ENCODE measurements at places on chromosomes 2 and 18.
A peak's percentile ranks its signal among the peaks of the same experiment; 100 is the strongest.

DNA sequence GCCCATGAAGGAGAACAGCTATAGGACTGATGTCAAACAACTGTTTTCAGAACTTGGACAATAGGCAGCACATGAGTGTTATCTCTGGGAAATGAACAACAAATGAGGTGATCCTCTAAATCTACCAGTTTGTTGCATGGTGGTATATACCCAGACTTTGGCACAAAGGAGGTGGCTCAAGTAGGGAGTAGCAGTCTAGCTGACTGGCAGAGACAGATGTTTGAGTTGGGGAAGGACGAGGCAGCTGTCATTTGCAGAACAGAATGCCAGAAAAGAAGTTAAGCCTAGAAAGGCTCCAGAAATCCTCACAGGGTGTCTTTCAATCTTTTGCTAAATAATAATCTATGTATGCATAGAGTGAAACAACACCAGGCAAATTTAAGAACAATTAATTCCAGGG lies 47.4 kb downstream of the RPE start:
- no peak for DNase-seq

DNA sequence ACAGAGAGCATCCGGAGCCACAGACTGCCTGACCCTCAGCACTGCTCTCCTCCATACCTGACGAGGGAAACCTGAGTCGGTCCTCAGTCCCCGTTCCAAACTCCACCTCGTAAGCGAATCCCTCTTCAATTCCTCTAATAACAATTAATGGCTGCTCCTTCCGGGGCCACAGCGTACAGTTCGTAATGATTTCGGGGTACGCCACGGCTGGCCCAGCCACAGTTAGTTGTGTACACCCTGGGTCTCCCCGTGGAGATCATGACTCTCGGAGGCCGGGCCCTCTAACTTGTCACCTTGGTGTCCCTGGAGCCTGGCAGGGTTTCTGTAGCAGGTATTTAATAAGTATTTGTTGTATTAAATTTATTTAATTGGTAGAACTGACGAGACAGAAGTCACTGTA lies 121.5 kb downstream of the EIPR1 start:
- DNase-seq, result no peak

DNA sequence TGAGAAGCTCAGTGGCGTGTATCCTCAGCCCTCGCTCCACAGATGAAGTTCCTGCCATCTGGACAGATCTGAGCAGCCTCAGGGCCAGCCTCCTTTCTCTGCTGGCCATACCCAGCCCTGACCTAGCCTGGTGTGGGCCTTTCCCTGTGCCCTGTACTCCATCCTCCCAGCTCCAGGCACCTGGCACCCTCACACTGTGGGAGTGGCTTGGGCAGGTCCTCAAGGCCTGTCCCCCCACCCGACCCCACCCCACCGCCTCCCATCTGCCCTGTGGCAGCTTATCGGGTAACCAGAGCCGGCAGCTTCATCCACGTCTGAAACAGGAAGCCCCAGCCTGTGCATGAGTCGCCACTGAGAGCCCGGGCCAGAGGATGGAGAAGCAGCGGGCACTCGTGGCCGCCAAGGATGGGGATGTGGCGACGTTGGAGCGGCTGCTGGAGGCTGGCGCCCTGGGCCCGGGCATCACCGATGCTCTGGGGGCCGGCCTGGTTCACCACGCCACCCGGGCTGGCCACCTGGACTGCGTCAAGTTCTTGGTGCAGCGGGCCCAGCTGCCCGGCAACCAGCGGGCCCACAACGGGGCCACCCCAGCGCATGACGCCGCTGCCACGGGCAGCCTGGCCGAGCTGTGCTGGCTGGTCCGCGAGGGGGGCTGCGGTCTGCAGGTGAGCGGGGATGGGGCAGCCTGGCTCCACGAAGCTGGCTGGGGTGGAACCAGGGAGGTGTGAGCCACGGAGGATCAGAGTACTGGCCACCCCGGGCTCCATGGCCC lies at the start of gene ESPNL:
Gene ESPNL, plus strand, starts transcription at position 292 of the 772 bp plus-strand sequence. Its CDS starts 80 bp downstream, at position 372.
- DNase-seq, result peak; percentile 14

DNA sequence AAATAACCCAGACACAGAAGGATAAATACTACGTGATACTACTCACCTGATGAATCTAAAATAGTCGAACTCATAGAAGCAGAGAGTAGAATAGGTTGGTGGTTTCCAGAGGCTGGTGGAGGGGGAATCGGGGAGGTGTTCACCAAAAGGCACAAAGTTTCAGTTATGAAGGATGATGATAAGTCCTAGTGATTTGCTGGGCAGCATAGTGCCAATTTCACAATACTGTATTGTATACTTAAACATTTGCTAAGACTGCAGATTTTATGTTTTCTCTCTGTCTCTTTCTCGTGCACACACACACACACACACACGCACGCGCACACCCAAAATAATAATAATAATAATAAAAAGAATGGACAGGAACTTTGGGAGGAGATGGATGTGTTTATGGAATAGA lies 220.3 kb upstream of the EPAS1 start:
- DNase-seq, result no peak

DNA sequence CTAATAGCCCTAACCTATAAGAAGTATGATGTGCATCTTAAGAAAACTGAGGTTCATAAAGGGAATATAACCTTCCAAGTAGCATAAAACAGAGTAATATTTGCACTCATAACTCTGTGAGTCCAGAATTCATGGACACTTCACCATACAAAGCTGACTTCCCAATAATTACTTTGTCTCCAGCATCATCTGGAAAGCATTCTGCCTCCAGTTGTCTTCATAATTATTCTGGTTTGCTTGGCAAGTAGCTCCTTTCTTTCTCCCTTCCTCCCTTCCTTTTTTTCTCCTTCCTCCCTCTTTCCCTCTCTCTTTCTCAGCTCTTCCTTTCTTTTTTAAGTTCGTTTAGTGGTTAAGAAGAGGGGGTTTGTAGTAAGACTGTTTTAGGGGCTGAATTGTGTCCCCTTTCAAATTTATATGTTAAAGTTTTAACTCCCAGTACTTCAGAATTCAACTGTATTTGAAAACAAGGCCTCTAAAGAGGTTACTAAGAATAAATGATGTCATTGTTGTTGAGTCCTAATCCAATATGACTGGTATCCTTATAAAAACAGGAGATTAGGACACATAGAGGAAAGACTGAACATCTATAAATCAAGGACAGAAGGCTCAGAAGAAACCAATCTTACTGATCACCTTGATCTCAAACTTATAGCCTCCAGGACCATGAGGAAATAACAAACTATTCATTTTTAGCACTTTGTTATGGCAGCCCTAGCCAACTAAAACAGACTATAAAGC lies 28.9 kb downstream of the TFPI start:
- no peak for DNase-seq

DNA sequence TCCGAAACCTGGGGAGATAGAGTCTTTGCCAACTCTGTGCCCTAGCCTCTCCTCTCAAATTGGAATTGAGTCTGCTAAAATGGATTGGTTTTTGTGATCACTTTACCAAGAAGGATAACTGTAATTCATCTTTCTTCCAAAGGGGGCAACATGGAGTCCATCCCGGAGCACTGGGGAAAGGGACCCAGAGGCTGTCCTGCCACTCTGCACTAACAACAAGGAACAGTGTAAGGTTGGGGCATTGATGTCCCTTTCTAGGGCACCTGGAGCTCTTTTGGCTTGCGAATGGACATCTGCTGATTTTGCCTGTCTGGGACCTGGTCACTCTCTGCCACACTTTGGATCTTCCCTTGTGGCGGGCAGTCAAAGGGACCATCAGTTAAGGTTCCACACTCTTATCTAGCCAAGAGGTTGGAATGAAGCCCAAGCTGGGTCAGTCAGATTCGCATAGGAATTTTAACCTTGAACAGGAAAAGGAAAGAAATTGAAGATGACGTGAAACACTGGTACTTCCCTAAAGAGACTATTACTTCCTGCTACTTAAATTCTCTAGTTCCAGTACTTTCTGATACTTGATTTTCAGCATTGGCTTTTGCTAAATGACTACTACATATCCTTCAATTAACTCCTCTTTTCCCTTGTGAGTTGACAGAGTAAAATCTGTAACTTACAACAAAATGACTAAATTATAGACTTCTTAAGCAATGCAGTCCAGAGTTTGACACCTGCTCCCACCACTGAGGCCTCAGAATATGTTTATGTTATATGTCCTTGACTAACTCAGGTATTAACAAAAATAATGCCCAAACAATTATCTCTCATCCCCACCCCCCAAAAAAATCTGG lies 64.7 kb upstream of the KLF7 start:
- peak; percentile 72 for DNase-seq

DNA sequence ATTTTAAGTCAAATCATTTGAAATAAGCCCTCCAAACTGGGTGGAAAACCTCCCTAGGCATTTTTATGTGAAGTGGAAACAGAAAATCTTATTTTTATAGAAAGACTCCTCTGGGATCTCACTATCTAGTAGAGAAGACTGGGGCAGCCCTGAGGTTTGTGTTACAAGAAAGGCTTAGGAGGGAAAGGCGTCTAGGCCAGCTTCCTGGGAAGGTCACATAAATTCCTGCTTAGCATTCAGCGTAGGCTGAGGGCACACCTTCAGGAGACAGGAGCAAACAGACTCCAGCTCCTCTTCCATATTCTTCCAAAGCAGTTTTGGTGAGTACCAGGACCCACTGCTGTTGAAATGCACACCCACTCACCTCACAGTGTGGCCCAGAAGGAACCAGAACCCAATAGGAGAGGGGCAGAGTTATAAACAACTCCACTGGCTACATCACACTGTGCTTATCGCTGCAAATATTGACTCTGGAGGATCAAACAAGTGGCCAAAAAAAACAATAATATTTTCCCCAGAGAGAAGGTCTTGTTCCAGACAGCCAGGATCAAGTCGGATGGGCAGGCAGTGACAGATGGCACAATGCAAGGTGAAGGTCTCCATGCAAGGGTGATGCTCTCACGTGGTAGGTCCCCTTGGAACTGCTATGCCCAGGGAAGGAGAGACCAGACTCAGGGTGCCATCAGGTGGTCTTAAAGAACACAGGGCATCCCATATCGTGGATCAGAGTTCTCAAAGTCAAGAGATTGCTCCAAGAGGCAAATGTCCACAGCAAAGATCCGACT lies 17.7 kb upstream of the IGFBP2 start:
- no peak for DNase-seq

- no peak for DNase-seq
These were observed 4.4 kb downstream of the C2orf92 start for GRCh38 chr2:97673915-97674283.

- DNase-seq, result peak; percentile 84
These were observed 4.2 kb upstream of the SP100 start for GRCh38 chr2:230411570-230412370.

GRCh38 chr2:47688561-47688960 lies 94.4 kb upstream of the MSH6 start:
- DNase-seq, result no peak

DNA sequence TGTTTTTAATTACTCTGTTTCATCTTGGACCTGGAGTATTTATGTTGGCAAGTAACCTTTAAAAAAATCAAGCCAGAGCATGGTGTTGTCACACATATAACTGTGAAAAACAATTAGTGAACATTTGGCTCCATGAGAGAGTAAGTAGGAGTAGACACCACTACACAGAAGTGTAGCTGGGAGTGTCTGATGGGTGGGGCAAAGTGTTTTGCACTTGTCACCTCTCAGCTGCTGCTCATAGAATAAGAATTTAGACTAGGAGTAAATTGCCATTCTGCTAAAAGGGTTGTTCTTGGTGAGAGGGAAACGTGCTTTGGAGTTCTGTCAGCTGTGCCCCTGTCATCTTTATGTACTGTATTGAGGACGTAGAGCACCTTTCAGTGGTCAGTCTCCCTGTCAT lies 114.5 kb downstream of the TTC27 start:
- DNase-seq, result no peak

DNA sequence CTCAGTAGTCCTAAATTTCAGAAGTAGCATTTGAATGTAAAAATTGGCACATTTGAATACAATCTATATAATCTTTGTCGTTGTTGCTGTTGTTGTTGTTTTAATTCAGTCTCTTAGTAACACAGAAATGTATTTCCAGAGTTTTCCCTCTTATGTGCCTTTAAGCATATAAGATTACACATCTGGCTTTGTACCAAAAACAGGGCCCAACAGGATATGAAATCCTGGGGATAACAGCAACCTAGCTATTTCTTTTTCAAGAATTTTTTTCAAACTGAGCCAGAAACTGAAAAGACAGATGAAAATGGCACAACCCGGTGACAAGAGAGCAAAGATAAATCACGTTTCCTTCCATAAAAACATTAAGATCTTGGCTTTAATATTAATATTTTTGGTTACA lies 906.7 kb downstream of the NRXN1 start:
- no peak for DNase-seq

DNA sequence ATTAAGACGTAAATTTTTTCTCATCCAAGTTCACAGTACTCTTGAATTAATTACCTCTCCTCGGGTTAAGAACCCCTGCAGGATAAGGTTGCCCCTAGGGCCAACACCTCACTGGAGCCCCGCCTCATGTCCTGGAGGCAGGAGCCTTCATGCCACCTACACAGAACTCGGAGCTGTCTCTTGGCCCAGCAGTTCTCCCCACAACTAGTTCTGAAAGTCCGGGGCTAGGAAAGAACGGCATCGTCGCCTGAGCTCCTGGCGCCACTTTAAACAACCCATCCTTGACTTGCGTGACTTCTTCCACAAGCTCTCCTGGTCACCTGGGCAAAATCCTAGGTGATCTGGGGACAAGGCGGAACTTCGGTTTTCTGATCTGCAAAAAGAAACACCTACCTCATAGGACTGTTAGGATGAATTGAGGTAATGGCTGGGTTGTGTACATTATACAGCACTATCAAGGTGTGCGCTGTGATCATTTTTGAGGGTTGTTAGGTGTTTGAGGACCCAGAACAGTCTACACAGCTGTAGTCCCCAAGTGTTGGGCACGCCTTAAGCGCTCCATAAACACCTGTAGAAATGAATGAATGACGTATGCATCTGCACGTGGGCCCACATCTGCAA lies 641 bp upstream of the ITGA6 start:
- no peak for DNase-seq

- no peak for DNase-seq
These were observed 29.3 kb downstream of the AQP12A start for GRCh38 chr2:240720686-240721595.

- no peak for DNase-seq
These were observed 127.5 kb downstream of the NFATC1 start for GRCh38 chr18:79523206-79523735.

DNA sequence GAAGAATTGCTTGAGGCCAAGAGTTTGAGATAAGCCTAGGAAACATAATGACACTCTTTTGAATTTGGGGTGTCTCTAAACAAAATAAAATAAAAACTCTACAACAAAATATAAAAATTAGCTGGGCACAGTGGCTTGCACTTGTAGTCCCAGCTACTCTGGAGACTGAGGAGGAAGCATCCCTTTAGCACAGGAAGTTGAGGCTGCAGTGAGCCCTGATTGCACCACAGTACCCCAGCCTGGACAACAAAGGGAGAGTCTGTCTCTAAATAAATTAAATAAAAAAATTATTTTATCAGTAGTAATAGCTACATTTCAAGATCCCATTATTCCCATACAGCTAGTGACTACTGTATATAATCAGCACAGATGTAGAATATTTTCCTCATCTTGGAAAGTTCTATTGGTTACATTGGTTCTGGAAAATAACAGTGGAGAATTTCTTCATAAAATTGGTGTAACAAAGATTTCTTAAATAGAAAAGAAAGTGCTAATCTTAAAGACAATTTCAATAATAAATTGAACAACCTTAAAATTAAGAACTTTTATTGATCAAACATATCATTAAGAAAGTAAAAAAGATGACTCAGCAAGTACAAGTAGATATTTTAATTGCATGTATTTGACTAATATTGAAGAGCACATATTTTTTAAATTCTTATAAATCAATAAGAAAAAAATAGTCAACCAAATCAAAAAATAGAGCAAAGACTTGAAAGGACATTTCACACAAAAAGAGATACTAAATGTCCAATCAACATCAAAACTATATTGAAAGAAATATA lies 90.4 kb upstream of the KYNU start:
- no peak for DNase-seq

- peak; percentile 34 for DNase-seq
These were observed 1.1 kb upstream of the GAL3ST2 start for GRCh38 chr2:241775223-241776177.

Measured in iPS-NIHi11 (cell line).